ENCODE measurements at places on chromosomes 11 and 22.

DNA sequence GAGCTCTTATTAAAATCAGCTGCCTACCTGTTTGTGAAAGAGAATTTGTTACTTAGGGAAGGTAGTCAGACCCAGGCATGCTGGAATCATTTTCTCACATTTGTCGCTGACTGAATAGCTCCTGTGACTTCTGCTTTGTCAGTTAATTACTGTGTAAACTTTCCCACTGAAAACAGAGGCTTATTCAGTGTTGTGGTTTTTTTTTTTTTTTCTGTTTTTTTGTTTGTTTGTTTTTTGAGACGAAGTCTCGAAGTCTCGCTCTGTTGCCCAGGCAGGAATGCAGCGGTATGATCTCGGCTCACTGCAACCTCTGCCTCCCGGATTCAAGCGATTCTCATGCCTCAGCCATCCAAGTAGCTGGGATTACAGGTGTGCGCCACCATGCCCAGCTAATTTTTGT lies 5.6 kb upstream of the LDLRAD3 start:
- no peak overlapping the region for H3K4me3 ChIP-seq
- peaks cover 5% of the 10 kb centered on the region for H3K4me1 ChIP-seq
- H3K36me3 ChIP-seq, result no peaks in the 10 kb centered on the region
- no peak overlapping the region for H3K27ac ChIP-seq
- H3K27me3 ChIP-seq, result peaks cover 20% of the 10 kb centered on the region

DNA sequence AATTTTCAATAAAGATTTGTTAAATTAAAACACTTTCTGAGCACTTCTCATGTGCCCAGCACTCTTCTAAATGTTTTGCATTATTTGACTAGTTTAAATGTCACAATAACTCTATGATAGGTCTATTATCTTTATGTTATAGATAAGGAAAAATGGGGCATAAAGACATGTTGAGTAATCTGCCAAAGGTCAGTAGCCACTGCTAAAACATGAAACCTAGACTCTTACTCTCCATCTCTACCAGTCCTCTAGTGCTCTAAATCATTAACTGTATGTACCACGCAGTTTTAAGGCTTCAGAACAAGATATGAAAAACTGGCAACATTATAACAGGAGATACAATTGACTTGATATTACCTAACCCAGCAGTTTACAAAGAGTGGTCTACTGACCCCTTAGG lies 6.9 kb downstream of the RAB6A start:
- no peaks in the 10 kb centered on the region for H3K27me3 ChIP-seq
- peaks cover 14% of the 10 kb centered on the region for H3K4me1 ChIP-seq
- H3K36me3 ChIP-seq, result peaks cover 5% of the 10 kb centered on the region
- no peak overlapping the region for H3K27ac ChIP-seq
- H3K4me3 ChIP-seq, result no peak overlapping the region
- DNase-seq, result no peak

DNA sequence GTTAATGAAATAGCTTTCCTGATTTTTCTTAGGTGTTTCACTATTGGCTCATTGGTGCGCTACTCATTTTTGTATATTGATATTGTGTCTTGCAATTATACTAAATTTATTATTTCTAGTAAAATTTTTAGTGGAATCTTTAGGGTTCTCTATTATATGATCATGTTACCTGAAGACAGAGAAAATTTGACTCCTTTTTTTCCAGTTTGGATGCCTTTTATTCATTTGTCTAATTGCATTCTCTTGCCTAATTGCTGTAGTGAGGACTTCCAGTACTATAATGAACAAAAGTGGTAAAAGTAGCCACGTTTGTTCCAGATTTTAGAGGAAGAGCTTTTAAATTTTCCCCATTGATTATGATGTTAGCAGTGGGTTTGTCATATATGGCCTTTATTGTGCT lies 114.0 kb upstream of the SERPIND1 start:
- H3K4me1 ChIP-seq, result no peaks in the 10 kb centered on the region
- H3K27me3 ChIP-seq, result peaks cover 38% of the 10 kb centered on the region
- H3K4me3 ChIP-seq, result no peak overlapping the region
- no peak for DNase-seq
- H3K27ac ChIP-seq, result no peak overlapping the region

GRCh38 chr22:36293606-36294292 lies 40.8 kb downstream of the APOL1 start:
- DNase-seq, result no peak
- no peaks in the 10 kb centered on the region for H3K27me3 ChIP-seq
- H3K27ac ChIP-seq, result no peak overlapping the region
- H3K36me3 ChIP-seq, result peaks cover 58% of the 10 kb centered on the region

- H3K4me1 ChIP-seq, result no peaks in the 10 kb centered on the region
- H3K27ac ChIP-seq, result no peak overlapping the region
- no peak for DNase-seq
- H3K4me3 ChIP-seq, result no peak overlapping the region
These were observed 56.7 kb upstream of the RAB38 start for GRCh38 chr11:88231894-88232482.

GRCh38 chr11:86805873-86806310 lies 5.5 kb downstream of the PRSS23 start:
- no peak overlapping the region for H3K27ac ChIP-seq
- DNase-seq, result no peak
- H3K4me3 ChIP-seq, result no peak overlapping the region
- H3K4me1 ChIP-seq, result peaks cover 36% of the 10 kb centered on the region

- H3K27ac ChIP-seq, result no peak overlapping the region
- H3K36me3 ChIP-seq, result no peaks in the 10 kb centered on the region
- H3K4me1 ChIP-seq, result no peaks in the 10 kb centered on the region
- H3K27me3 ChIP-seq, result peaks cover 7% of the 10 kb centered on the region
- DNase-seq, result no peak
These were observed 76.7 kb upstream of the BLID start for GRCh38 chr11:122192634-122193255.

DNA sequence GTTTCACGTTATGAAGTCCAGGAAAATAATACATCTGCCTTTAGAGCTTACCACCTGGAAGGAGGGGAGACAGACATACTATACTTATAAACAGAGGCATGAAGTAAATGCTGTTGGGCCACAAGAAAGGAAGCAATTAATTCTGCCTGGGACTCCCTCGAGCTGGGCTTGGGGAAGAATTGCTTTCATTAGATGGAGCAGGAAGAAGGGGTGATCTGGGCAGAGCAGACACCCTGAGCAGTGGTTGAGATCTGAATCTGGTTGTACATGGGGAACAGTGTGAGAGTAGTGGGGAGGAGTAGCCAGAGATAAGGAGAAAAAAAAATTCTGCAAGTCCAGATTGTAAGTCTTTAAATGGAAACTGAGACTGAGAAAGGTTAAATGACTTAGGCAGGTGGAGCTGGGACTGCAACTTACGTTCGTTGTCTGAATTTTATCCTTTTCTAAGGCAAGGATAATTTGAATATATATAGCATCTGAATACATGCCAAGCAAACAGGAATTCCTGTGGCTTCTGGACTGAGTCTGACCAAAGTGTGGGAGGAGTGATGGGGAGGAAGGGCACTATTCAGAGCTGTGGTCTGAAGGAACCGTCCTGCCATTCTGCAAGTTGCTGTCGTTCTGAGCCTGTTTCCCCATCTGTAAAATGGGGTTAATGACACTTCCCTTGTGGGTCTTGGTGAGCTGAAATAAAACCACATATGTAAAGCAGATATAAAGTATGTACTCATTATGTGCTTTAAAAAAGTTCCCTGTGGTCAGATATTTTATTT lies 7.9 kb downstream of the NCAM1 start:
- H3K27ac ChIP-seq, result no peak overlapping the region
- H3K4me3 ChIP-seq, result no peak overlapping the region
- peaks cover 11% of the 10 kb centered on the region for H3K4me1 ChIP-seq
- H3K27me3 ChIP-seq, result peaks cover 41% of the 10 kb centered on the region
- no peaks in the 10 kb centered on the region for H3K36me3 ChIP-seq

- H3K27ac ChIP-seq, result peak overlapping the region; percentile 95
- H3K4me3 ChIP-seq, result no peak overlapping the region
- H3K36me3 ChIP-seq, result no peaks in the 10 kb centered on the region
- peak; percentile 12 for DNase-seq
These were observed 52.2 kb downstream of the GAB2 start for GRCh38 chr11:78365381-78365792.
